Stimulated activated CD4-positive, alpha-beta T cell treated with anti-CD3 and anti-CD28 coated beads, Interleukin-1b, Interleukin-23, amount 100 ng/mL, for 4 hours (primary cell): ENCODE measurements at places on chromosomes 11 and 22.
A peak's percentile ranks its signal among the peaks of the same experiment; 100 is the strongest.

GRCh38 chr11:61486779-61487178, 21.8 kb upstream of the LRRC10B start:
- DNase-seq: no peak

GRCh38 chr11:75174781-75175370, 24.0 kb downstream of the SLCO2B1 start:
- DNase-seq: no peak

GRCh38 chr11:7252683-7253213, 1.0 kb downstream of the SYT9 start:
- no peak for DNase-seq

DNA sequence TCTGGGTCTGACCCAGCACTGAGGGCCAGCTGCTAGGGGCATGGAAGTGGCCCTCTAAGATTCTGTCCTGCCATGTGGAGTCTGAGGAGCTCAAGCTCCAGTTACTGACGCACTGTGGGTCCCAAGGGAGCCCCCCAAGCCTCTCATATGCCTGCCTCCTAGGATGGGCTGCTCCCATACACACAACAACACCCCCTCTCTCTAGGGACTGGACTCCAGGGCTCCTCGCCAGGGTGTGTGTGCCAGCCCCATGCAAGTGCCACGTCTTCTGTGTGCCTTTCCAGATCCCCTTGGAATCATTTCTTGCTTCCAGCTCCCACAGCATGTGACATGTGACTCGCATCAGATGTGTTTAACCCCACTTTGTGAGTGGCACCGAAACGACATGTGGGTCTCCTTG, 234.5 kb downstream of the CEP164 start:
- no peak for DNase-seq

- no peak for DNase-seq
Observed at GRCh38 chr11:18050848-18051247, 4.8 kb upstream of the TPH1 start.

- DNase-seq: peak; percentile 65
Observed at GRCh38 chr11:34214961-34215805, 109.8 kb downstream of the NAT10 start.
